T-helper 17 cell (primary cell): ENCODE measurements at places on chromosomes 2 and 18.
A peak's percentile ranks its signal among the peaks of the same experiment; 100 is the strongest.

DNA sequence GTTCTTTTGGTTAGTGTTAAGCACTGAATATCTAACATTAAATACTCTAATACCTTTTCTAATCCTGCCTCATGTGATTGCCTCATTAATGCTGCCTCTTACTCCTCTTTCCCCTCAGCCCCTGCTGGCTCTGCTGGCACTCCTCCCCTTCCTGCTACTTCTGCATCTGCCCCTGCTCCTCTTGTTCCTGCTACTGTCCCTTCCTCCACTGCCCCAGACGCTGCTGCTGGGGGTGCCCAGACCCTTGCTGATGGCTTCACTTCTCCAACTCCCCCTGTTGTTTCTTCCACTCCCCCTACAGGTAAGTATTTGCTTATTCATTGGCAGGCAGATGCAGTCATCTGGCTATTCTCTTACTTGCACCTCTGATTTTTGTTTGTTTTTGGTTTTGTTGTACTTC, 68.5 kb downstream of the ABI2 start:
- no peak for DNase-seq

GRCh38 chr2:24421668-24422067, 61.3 kb upstream of the ITSN2 start:
- DNase-seq, result peak; percentile 21

- no peak for DNase-seq
Observed at GRCh38 chr2:85584857-85585780, 888 bp downstream of the VAMP5 start.

DNA sequence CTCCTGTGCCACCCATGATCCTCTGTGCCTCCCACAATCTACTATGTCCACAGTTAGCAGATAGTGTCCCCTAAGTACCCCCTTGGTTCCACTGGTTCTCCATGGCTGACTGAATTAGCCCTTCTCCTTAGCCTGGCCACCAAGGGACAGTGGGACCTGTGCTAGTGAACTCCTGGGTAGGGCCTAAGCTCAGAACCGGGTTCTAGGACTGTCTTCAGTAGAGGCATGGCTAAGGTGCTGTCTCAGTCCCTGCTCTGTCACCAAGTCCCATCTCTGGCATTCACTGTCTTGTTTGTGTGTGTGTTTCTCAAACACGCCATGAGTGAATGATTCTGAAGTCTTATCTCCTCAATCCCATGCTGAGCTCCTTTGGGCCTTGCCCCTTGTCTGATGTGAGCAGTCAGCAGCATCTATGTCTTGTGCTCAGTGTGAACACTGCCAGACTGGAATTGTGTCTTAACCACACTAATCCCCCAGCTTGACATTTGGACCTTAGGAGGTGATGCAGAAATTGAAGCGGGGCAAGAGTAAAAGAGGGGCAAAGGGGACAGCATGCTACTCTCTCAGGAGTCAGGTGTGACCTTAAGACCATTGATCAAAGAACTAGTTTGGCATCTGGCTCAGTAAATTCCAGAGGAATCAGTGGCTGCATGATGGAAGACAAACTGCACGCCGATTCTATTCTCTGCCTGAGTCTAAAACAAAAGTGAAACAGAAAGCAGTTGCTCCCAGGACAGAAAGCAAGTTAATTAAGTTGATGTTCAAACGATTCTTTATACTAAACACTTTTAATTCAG, 190.5 kb downstream of the ALPK2 start:
- no peak for DNase-seq

GRCh38 chr2:235999011-235999410, 169.2 kb downstream of the GBX2 start:
- no peak for DNase-seq

- DNase-seq, result no peak
Observed at GRCh38 chr2:40554665-40555294, 102.9 kb upstream of the SLC8A1 start.

DNA sequence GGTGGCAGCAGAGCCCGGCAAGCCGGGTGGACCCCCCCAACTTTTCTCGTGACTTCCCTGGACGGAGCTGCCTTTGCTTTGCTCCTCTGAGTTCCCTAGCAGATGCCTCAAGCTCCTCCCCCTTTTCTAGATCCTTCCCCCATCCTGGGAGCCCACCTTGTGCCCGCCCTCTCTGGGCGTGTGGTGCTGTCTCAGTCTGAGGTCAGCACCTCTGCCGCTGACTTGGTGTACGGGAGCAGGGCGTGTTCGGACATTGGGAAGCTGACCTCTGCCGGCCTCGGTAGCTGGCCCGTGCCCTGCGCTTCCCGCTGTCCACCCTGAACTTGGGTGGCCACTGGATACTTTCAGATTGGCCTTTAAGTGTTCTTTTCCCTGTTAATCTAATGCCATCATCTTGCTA, 19.6 kb upstream of the ESPNL start:
- no peak for DNase-seq

- DNase-seq, result no peak
Observed at GRCh38 chr2:46999857-47000678, 84.5 kb upstream of the MCFD2 start.

- no peak for DNase-seq
Observed at GRCh38 chr18:39946623-39947061, 2008.4 kb upstream of the PIK3C3 start.

DNA sequence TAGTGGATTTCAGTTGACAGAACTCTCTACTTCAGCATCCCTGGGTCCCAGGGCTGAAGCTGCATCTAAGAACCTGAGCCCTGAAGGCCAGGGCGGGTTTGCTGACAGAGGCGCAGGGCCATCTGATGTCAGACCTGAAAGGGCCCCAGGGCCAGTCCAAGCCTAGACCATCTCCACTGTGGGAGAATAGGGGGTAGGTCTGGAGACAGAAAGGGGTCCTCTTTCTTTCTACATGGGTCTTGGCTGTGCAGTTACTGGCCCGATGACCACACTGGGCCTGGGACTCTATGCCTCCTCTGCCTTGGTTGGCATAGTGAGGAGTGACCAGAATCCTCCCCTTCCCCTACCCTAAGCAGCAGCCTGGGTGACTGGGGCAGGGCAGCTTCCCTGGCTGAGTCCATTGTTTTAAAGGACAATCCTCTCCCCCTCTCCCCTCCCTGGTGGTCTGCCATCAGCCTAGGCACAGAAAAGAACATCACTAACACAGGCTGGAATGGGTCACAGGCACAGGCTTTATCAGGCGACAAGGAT, 34.5 kb downstream of the HS1BP3 start:
- DNase-seq, result no peak

- DNase-seq, result no peak
Observed at GRCh38 chr18:41842886-41843285, 112.1 kb upstream of the PIK3C3 start.

- no peak for DNase-seq
Observed at GRCh38 chr2:172698041-172698863, 37.4 kb upstream of the RAPGEF4 start.

- DNase-seq, result no peak
Observed at GRCh38 chr2:163122257-163122656, 283.7 kb upstream of the KCNH7 start.

GRCh38 chr2:86039963-86040655, 65.6 kb downstream of the POLR1A start:
- no peak for DNase-seq

DNA sequence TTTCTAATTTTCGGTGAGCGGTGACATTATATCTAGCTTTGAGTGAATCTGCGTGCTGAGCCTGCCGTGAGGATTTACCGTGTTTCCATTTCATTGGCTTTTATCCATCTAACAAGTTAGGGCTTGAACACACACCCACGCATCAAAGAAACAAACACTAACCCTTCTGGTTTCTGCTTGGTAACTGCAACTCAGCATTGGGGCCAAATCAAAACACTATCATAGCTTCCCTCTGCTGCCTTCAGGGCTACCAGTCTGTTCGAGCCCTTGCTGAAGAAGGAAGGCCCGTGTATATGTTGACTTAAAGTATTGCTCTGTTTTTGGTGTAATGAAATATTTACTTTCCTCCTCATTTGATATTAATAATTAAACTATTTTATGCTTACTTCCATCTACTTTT, 227.2 kb downstream of the PHLPP1 start:
- DNase-seq, result no peak

DNA sequence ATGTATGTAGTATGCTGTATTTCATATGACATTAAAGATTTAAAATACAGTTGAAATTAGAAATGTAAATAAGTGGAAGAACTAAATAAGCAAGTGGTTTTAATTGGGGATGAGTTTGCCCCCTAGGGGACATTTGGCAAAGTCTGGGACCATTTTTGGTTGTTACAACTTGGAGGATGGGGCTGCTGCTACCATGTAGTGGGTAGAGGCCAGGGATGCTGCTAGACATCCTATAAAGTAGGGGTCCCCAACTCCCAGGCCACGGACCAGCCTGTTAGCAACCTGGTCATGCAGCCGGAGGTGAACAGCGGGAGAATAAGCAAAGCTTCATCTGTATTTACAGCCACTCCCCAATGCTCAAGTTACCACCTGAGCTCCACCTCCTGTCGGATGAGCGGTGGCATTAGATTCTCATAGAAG, 27.9 kb upstream of the ASNSD1 start:
- DNase-seq, result no peak

DNA sequence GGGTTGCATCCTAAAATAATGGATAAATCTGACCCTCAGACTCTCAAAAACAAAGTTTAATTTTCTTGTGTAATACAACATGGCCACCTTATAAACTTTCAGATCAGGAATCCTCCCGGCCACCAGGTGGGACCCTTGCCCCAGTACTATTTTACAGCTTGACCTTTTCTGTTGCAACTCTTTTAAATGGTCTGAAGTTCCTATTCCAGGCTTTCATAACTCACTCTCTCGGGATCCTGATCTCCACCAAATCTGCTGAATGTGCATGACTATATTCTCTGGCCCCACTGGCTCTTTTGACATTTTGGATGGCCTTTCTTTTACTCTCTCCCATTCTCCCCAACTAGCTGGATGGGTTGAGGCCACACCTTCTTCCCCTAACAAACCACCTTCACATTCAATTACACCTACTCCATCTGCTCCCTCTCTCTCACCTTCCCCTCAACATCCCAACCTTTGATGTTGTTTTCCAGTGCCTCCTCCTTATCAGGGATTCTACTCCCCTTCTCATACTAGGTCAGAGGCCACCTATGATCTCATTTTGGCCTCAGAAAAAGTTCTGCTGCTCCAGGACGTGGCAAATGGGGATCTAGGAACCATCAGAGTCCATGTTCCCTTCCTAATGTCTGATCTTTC, 70.8 kb downstream of the SESTD1 start:
- DNase-seq, result no peak

GRCh38 chr2:148720501-148721001, 76.0 kb downstream of the EPC2 start:
- DNase-seq, result no peak

- no peak for DNase-seq
Observed at GRCh38 chr2:121236101-121236640, 48.8 kb downstream of the TFCP2L1 start.

GRCh38 chr18:79692886-79693285, 13.3 kb downstream of the CTDP1 start:
- no peak for DNase-seq

DNA sequence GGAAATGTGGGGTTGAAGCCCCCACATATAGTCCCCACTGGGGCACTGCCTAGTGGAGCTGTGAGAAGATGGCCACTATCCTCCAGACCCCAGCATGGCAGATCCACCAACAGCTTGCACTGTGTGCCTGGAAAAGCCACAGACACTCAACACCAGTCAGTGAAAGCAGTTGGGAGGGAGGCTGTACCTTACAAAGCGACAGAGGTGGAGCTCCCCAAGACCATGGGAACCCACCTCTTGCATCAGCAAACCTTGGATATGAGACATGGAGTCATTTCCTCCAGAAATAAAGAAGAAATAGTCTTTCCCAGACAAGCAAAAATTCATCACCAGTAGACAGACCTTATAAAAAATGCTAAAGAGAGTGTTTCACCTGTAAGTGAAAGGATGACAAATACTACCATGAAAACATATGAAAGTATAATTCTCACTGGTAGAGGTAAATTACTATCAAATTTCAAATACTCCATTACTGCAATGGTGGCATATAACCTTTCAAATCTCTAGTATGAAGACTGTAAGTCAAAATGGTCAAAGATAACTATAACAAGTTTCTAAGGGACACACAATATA, 152.6 kb upstream of the EPHA4 start:
- no peak for DNase-seq

DNA sequence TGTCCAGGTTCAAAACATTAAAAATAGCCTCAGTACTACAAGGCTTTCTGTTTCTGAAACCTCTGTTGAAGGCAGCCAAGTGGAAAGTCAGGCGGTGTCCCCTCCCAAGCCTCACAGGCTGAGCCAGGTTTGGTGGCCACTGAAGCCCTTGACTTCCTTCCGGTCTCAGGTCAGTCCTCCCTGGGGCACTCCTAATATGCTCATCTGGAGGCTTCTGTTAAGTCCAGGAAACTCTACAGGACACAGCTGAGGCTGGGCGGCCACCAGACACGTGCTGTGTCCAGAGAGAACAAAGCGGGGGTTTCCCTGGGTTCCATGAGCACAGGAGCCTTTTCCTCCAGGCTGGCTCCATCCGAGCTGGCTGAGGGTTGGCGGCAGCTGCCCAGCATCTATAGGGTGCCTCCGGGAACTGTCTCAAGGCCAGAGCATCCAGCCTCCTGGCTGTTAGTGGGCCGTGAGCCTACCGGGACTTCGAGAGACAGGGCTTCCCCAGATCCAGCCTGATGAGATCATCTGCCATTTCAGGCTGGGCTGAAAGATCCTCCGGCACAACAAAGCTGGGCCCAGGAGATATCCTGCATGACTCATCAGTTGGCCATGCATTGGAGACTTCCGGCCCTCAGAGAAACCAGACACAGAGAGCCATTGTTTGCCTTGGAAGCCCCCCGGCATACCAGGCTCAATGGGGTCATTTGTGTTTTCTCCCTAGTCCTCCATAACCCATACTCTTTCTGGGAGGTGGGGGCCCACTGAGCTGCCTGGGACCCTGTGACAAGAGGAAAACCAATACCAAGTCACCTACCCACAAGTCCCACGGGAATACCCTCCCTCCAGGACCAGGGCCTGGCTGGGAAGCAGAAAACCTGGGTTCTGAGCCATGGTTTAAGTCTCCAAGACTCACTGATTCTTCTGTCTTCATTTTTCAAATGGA, 71.7 kb downstream of the HS1BP3 start:
- no peak for DNase-seq

DNA sequence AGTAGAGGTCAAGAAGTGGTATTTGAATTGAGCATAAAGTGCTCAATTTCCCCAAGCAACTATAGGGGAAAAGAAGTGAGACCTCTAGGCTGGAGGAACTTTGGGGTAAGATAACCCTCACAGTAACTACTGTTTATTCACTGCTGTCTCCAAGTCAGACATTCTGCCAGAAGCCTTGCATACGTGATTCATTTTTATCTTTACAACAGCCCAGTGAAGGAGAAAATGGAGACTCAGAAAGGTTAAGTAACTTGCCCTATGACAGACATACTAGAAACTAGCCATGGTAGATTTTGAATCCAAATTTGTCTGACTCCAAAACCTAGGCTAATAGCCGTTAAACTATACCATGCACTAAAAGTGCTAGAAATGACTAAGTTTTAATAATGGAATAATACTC, 28.4 kb downstream of the DNAJC10 start:
- DNase-seq, result no peak

GRCh38 chr2:13002536-13003331, 286.0 kb downstream of the TRIB2 start:
- DNase-seq, result no peak
